ENCODE measurements at places on chromosomes 4 and X.

DNA sequence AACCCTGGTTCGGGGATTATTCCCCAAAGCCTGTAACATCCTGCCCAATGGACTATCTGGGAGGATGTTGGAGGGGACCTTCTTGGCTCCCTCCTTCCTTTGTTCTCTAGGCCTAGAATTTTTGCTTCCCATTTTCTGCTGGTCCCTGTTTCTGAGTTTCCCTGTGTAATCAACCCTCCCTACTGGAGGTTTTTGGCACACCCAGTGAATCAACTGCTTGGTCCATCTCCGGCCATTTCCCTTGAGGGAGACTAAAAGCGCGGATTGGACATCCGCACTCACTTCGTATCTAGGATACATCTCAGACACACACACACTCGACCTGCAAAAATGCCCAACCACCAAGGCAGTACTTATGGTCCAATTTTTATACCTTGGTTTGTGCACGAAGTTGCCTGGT is 108.2 kb upstream of the MAGEE2 start:
- no peak for DNase-seq

GRCh38 chr4:957581-958313 is 15.6 kb downstream of the DGKQ start:
- no peak for DNase-seq

DNA sequence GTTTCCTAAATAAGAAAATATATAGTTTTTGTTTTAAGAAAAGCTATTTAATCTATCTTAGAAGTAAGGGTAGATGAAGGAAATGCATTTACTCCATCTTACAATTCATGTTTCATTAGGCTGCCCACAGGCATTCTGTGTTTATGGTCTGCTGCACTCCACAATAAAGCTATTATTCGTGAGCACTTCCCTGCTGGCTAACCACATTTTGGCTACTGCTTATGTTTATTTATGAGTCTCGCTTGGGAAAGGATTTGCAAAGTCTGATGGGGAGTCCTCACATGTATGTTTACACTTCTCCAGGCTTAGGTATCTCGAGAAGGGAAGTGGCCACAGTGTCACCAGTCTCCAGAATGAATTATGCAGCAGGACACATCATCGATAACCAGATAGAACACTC is 260.8 kb upstream of the VCX start:
- no peak for DNase-seq

DNA sequence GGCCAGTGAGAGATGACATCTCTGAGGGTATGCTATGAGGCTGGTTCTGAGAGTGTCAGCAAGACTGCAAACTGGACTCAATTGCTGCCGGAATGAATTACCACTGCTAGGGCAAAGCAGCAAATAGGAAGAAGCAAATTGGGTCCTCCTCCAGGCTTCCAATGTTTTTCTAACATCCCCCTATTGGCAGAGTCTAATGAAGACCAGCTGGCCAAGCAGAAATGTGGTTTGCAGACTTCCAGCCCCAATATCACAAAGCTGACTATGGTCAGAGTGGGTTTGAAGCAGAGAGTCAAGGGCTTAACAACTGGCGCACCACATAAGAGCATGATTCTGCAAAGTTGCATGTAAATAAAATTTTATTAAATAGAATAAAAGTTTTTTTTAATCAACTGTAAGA is 225.4 kb upstream of the GLRA2 start:
- DNase-seq = no peak

- DNase-seq = no peak
Observed at GRCh38 chrX:83771664-83772063, 89.3 kb upstream of the CYLC1 start.

- DNase-seq = peak; percentile 92
Observed at GRCh38 chrX:41084893-41085511, at the start of gene USP9X. USP9X (plus strand) TSS chrX:41085445; CDS start chrX:41123629, 38,184 bp downstream.

- DNase-seq = no peak
Observed at GRCh38 chr4:106495476-106495875, 126.9 kb upstream of the GIMD1 start.

DNA sequence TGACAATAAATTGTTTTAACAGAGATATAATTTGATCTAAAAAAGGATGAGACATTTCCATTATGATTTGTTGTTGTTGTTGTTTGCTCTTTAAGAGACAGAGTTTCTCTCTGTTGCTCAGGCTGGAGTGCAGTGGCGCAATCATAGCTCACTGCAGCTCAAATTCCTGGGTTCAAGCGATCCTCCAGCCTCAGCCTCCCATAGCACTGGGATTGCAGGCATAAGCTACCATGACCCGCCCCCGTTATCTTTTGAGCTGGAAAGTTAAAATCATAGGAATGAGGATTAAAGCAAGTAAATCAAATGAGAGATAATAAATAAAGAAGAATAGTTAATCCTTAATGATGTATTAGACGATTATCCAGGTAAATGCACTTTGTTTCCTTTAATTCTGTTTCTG is 224.4 kb upstream of the SMIM31 start:
- no peak for DNase-seq

DNA sequence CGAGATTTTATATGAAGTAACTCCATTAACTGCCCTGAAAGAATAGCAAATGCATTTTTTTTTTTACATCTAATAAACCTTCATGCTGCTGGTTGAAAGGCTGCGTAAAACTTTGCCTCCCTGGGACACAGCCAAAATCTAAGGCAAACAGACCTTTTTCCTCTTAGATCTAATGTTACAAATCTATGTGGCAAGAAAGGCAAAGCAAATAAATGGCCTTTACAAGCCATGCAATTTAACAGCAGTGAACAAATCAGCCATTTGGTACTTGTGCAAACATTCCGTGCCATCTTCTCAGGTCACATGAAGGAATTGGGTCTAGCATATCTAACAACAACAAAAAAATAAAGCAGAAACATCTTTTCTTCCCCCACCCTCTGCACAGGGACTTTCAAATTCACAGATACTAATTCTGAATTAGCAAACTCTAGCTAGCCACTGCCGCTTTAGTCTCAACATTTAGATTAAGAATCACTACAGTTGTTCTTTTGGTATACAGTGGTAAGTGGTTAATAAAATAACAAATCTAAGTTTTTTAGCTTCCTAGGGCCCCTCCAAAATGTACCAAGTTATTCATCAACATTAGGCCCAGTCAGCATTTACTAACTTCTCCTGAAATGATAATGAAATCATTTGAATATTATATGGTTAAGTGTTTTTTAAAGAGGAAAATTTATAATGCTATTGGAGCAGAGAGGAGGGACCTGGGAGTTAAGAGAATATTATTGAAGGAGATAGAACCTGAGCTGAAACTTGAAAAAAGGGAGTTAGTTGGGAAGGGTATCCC is 593.8 kb downstream of the SMARCA1 start:
- DNase-seq = no peak

Data from AG08396 (cell line).